Mammary microvascular endothelial cell (primary cell): ENCODE measurements at places on chromosomes 1 and 21. TPM values are rescaled to one million over a fixed set of nuclear protein-coding genes. Genes with fewer than 3 reads are reported as not detected.

S100A8 gene
- total RNA-seq = not detected in 2 replicates

GPR3 gene
- 2.0 and 2.1 TPM in 2 replicates for total RNA-seq

DIO1 gene
- total RNA-seq = not detected in 2 replicates

UBL4B gene
- not detected in 2 replicates for total RNA-seq

CRP gene
- not detected in 2 replicates for total RNA-seq

FCGR3A gene
- total RNA-seq = not detected in 2 replicates

UHMK1 gene
- total RNA-seq = 46.0 and 47.3 TPM in 2 replicates

ACBD3 gene
- total RNA-seq = 35.9 and 38.4 TPM in 2 replicates

C1orf226 gene
- 1.9 and 4.5 TPM in 2 replicates for total RNA-seq

OR2L13 gene
- not detected in 2 replicates for total RNA-seq

PIK3CD gene
- 7.3 and 8.9 TPM in 2 replicates for total RNA-seq
